A172 (cell line): ENCODE measurements at places on chromosomes 2 and 18. TPM values are rescaled to one million over a fixed set of nuclear protein-coding genes. Genes with fewer than 3 reads are reported as not detected.

- DNase-seq, result no peak
These were observed 49.1 kb downstream of the CENPO start for GRCh38 chr2:24842081-24843050.

The MEP1B gene
- total RNA-seq, result not detected in 2 replicates

- DNase-seq, result no peak
These were observed 663.1 kb downstream of the XIRP2 start for GRCh38 chr2:167551416-167551815.

DNA sequence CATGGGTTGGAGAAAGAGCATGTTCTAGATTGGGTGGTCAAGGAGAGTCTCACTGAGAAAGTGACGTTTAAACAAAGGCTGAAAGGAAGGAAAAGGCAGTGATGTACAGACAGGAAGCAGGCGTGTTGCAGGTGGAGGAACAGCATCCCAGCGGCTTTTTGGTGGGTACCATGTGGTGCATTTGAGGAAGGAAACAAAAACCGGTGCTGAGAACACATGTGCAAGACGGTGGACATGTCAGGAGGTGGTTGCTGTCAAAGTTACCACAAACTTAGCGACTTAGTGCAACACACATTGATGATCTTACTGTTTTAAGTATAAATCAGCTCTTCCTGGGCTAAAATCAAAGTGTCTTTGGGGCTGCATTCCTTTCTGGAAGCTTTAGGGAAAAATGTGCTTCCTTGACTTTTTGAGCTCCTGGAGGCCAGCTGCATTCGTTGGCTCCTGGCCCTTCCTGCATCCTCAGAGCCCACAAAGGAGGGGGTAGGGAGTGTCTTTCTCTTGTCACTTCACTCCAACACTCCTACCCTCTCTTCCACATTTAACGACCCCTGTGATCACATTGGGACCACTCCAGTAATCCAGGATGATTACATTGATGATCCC lies 380.6 kb downstream of the FBXO15 start:
- DNase-seq, result no peak

DNA sequence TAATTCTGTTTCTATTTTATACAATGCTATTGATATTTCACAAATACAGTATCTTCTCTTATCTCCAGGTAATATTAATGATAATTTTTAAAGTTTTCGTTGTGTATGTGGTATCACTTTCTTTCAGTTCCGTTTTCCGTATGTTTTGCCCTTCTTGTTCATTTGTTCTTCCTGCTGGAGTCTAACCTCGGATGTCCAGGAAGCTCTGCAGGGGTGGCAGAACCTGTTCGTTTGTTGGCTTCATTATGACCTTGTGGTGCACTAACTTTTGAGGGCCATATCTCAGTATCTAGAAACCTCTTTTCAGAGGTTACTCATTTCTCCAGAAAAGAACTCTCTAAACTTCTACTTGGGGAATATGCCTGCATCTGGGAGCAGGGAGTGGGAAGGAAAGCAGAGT lies 134.5 kb downstream of the NBAS start:
- DNase-seq, result no peak

DNA sequence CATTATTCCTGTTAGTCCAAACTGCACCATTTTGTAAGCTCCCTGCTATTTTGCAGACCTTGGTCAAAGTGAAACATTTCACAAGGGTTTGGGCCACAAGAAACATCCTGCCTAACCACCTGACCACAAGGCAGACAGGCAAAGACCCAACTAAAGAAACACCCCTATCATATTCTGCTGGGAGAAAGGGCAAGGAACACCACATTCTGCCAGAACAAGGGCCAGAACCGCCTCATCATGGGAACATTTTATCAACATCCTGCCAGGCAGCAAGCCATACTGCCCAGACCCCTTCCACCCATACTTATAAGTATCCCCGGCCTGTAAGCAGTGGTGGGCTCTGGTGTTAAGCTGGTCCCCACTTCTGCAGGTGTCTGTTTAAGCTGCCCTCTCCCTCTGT lies 12.0 kb upstream of the RAB31 start:
- no peak for DNase-seq

GRCh38 chr2:232817756-232818155 lies 41.4 kb upstream of the KCNJ13 start:
- no peak for DNase-seq

The WDR75 gene
- total RNA-seq, result 63.3 and 79.0 TPM in 2 replicates
